Body of pancreas (tissue), 4 donors: ENCODE measurements at places on chromosomes 11 and 22.

GRCh38 chr11:119830400-119830799 is 101.4 kb upstream of the NECTIN1 start:
- DNase-seq, result no peak

DNA sequence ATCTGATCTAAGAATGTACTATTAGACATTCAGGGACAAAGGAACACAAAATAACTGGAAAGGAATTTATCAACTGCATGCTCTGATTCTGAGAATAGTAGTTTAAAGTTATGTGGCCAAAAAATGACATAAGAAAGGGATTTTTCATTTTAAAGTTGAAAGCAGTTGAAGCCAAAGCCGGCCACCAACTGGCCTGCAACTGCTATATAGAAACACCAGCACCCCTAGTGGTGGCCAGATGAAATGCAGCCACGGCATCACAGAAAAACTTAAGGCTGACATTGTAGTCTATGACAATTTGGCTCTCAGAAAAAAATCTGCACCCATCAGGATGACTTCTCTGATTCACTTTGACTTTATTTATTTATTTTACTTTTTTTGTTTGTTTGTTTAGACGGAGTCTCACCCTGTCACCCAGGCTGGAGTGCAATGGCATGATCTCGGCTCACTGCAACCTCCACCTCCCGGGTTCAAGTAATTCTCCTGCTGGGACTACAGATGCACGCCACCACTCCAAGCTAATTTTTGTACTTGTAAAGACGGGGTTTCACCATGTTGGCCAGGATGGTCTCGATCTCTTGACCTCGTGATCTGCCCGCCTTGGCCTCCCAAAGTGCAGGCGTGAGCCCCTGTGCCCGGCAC is 59.2 kb downstream of the SLC35F2 start:
- DNase-seq, result peak; percentile 72

DNA sequence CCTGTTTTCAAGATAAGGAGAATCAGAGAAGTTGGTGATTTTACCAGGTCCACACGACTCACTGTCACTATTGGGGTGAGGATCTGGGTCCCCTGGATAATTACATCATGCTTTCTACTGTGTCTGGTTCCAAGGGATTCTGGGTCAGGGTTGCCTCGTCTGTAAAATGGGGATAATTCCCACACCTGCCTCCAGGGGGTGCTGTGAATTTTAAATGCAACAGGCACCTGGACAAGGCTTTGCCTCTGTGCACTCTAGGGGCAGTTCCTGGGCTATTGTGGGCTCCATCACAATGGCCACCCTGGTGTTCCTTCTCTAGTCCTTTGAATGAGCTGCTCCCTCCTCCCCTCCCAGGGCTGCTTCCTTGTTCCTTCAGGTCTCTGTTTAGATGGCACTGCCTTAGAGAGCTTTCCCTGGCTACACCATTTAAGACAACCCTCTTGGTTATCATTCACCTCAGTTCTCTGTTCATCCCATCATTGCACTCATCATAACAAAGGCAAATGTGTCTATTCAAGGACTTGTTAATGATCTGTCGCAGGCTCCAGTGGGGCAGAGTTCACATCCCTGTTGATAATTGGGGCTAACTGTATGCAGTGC is 178.6 kb downstream of the MIAT start:
- DNase-seq, result peak; percentile 51

DNA sequence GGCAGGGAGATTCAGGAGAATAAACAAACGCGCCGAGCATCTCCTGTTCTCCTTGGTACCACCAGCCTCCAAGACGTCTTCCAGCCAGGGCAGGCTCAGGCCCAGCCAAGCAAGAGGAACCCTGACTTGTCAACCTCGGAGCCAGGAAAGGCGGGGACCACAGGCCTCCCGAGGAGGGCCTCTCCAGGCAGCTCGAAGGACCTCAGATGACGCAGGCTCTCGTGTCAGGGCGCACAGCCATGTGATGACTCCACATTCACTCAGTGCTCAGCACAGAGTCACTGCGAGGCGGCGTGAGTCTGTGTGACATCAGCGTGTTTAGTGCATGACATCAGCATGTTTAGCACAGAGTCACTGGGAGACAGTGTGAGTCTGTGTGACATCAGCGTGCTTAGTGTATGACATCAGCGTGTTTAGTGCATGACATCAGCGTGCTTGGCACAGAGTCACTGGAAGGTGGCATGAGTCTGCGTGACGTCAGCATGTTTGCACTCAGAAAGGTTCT is 241.4 kb downstream of the BRD1 start:
- no peak for DNase-seq

DNA sequence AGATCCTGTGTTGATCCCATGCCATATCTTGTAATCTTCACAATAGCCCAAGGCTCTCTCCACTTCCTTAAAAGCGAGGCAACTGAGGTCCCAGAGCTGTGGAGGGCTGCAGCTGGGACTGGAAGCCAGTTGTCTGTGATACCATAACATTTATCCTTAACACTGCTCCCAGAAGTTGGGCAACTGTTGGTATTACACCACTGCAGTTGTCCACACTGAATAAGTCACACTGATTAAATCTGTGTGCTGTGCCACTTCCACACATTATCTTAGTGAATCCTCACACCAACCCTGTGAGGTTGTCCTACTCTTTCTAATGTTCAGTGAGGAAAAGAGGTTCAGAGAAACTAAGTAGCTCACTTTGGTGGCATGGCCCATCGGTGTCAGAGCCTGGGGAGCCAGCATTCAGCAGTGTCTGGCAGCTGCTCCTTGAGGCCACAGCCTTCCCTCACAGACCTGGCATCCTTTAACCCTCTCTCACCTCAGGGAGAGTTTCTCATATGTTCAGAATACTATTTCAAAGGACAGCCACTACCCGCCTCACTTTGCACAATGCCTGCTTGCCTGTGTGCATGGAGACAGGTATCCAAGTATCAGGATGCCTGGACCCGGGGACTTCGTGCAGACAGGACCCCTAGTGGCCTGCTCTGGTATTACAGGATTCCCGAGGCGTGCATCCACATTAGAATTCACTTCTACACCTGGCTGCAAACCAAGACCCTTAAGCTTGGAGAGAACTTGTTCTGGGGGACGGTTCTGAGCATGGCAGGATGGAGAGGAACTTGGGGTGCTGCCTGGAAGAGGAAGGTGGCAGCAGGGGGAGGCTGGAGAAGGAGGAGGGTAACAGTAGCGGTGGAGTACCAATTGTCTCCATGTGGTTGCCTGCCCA is 221.9 kb upstream of the TBCEL start:
- peak; percentile 55 for DNase-seq

DNA sequence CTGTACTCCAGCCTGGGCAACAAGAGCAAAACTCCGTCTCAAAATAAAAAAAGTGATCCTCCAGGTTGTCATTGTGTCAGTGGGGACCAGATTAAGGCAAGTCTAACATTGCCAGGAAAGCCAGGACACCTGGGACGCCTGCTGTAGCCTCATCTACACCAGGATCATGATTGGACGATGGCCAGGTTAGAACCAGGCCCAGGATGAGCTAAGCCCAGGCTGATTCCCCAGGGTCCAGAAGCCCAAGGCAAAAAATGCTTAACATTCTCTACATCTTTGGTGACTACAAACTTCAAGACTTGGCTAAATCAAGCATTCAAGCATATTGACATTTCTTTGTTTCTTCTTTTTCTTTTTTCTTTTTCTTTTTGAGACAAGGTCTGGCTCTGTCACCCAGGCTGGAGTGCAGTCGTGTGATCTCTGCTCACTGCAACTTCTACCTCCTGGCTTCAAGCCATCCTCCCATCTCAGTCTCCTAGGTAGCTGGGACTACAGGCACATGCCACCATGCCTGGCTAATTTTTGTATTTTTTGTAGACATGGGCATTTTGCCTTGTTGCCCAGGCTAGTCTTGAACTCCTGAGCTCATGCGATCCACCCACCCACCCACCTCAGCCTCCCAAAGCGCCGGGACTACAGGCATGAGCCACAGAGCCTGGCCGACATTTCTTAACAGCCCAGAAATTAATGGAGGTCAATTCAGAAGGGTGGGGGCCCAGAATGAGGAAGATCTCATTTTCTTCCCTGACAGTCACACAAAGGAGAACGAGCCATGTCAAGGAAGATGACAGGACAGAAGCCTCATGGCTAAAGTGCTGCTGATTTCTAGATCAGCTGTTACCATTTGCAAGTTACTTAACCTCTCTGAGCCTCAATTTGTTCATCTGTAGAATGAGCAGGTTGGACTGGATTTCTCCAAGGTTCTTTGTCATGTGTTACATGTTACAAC is 12.5 kb upstream of the PTPRJ start:
- DNase-seq, result no peak

GRCh38 chr11:69392104-69392653 is 89.3 kb upstream of the LINC01488 start:
- DNase-seq, result no peak
